IMR-90 (cell line): ENCODE measurements at places on chromosomes 16 and 17. TPM values are rescaled to one million over a fixed set of nuclear protein-coding genes. Genes with fewer than 3 reads are reported as not detected.

DNA sequence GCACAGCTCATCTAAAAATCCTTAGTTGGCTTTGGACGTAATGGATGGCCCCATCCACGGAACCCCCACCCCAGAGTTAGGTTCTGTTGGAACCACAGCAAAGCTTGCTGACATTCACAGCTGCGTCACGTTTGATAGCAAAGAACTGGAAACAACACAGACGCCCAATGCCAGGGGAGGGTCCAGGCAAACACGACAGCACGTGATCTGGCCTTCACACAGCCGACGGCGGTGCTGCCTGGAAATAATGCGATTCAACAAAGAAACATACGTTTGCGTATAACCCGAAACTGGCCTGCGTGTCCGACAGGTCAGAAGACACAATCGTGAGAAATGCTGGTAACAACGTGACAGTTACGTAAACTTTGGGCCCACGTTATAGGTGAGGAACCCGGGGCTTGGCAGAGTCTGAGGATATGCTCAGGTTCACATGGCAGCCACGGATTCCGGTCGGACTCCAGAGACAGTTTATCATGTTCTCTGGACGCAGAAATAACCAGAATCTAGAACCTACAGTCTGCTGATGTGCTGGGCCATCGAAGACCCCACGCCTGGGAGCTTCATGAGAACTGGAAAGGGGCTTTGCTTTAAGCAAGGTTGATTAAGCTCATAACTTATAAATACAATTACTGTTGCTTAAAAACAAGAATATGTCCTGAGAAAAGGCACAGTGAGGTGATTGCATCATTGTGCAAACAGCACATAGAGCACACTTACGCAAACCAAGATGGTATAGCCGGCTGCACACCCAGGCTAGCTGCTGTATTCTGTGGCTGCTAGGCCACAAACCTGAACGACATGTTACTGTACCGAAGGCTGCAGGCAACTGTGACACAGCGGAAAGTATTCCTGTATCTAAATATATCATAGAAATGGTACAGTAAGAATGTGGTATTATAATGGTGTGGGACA, 70.4 kb downstream of the RPH3AL start:
- no peak for DNase-seq

GRCh38 chr16:502179-502943, 25.2 kb upstream of the CAPN15 start:
- DNase-seq: no peak

GRCh38 chr17:17361543-17361866, 58.3 kb downstream of the NT5M start:
- DNase-seq: no peak

- DNase-seq: no peak
These were observed 65.6 kb downstream of the PRKCB start for GRCh38 chr16:23901178-23902033.

GRCh38 chr16:27779641-27780164, 229.8 kb downstream of the KATNIP start:
- peak; percentile 46 for DNase-seq

DNA sequence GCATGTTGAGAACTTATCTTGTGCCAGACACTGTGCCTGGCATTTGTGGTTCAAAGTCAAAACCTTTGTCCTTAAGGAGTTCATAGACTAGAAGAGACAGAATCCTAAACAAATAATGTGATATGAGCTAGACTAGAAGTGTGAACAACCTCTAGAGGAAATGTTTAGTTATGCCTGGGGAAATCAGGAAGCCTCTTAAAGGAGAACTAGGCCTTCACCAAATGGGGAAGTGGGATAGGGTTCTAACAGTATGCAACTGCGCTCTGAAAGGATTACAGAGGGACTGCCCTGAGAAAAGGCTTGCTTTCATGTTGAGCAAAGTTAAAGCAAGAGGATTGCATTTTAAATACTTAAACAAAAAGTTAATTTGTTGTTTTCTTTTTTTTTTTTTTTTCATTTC, 4.9 kb downstream of the RUNDC1 start:
- no peak for DNase-seq

- DNase-seq: no peak
These were observed 47.4 kb downstream of the SREBF1 start for GRCh38 chr17:17789410-17789809.

Gene DPEP2
- not detected in 2 replicates for total RNA-seq
